Stimulated activated CD8-positive, alpha-beta memory T cell treated with anti-CD3 and anti-CD28 coated beads, Interleukin-15, amount 100 ng/mL, for 48 hours (primary cell): ENCODE measurements at places on chromosomes 6 and 20.

- DNase-seq = no peak
Measured at GRCh38 chr20:54668271-54669039, 193.1 kb downstream of the DOK5 start.

DNA sequence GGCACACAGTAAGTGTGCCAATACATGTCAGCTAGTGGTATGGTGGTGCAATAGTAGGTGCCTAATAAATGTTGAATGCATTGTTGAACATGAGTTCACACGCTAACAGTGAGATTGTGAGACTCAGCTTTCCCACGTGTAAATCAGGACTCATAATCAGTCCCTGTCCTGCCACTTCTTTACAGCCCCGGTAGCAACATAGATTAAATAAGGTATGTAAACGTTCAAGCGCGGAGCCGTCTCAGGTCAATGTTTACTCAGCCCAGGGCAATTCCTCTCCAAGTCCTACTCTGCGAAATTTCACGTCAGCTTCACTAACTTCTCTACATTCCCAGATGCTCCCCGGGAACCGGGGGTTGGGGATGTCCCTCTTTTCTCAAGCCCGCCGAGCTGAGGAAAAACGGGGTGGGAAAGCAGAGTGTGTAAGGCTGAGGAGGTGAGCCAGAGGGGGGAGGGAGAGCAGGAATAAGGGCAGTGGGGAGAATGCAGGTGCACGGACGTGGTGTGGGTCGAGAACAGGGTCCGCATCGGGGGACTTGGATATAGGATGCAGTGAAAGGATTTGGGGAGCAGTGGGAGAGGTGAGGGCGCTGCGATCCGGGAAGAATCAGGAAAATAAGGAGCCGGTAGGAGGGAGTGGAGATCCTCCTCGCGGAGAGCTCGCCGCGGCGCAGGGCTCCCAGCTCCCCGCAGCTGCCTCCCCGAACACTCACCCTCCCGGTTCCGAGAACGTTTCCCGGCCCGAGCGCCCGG, 544 bp upstream of the TP53INP2 start:
- DNase-seq = no peak

- DNase-seq = peak; percentile 7
Measured at GRCh38 chr20:35954907-35955251, 577 bp upstream of the SCAND1 start.

DNA sequence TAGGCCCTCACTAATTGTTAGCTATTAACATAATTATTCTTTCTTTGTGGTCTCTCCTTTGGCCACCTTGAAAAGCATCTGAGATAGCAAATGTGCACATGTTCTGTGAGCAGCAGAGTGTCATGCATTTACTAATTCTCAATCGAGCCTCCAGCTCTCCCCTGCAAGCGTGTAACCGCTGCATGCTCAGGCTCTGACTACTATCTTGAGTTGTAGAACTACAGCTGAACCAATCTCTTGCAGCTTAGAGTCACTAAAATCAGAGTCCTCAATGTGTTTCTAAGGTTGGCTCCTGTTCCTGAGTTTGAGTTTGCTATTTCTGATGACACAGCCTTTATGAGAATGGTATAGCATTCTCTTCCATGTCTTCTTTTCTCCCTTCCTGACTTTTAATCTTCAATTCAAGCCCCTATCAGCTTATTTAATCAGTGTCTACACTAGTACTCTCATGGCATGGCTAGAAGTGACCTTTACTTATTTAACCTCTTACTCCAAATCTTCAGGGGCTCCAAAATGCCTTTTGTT, 65.5 kb downstream of the PPP1R3G start:
- DNase-seq = no peak

DNA sequence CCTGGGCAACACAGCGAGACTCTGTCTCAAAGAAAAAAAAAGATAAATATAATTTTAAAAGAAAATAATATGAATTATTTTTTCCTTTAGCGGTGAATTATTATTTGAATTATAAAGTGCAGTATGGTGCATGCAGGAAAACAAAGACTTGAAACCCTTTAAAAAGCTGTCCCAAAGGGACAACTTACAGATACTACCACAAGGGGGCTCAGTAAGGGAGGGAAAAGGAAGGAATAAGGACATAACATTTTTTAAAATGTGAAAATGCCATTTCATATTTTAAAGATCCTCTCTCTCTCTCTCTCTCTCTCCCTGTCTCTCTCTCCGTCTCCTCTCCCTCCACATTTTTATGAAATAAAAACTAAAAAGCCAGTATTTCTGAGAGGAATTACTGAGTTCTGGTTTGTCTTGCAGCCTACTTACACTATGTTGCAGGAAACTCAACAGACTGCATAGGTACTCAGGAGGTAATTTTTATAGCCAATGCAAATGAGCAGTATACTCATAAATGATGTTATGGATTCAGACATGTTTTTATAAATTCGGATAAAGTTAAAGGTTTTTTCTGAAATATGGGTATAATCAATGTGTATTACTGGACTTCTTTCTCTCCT, 455.0 kb upstream of the GJE1 start:
- no peak for DNase-seq

DNA sequence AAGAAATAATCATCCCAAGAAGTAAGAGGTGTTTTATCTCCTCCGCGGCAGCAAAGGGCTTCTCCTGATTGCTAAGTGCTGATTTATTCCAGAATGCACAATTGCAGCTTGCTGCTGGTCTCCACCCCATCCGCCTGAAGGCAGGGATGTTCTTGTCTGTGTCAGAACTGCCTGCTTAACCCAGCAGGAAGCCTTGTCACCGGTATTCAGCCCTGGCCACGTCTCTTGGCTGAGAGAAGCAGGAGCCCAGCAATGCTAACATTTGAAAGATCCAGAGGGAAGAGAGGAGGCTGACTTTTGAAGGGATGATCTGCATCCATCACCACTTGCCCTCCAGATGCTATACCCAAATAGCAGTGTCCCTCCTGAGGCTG, 4.2 kb downstream of the SCML4 start:
- no peak for DNase-seq

- DNase-seq = no peak
Measured at GRCh38 chr20:51586005-51586440, 43.5 kb upstream of the NFATC2 start.

DNA sequence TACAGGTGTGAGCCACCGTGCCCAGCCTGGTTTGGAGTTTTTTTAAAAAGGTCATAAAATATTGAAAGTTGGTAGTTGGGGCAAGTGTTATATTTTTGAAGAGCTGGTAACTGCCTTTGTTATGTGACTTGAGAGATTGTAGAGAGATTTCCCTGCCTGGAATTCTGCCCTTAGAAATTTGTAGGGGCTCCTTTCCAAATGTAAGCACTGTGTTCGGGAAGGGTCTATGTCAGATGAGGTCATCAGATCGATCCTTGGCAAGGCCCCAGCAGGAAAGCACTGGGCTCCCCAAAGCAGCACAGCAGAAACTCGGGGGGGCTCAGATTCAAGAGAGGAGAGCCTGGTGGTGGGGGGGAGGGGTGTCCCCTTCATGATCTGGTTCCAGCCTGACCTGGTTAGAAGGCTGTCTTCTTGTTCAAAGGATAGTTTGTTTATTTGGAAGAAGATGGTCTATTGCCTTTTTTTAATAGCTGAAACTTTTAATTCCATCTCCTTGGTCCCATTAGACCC, 220.2 kb downstream of the UST start:
- no peak for DNase-seq

DNA sequence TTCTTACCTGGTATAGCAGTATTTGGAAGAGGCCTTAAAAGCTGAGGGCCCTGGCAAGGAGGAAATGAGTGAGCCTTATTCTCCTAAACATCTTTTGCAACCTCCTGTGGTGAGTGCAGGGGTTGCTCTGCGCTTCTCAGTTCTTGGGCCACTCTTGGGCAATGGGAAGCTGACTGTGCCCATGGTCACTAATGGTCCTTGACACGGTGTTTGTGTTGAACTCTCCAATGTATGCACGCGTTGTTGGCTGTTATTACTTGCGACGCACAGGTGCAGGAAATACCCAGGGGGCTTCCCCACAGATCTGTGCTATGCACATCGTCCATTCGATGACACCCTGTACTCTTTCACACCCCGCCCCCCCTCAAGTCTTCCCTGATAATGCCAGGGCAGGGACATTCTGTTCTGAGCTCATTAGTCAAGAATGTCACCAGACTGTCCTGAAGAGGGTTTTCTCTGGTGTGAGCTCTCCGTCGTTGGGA, 79.7 kb downstream of the EDN1 start:
- DNase-seq = no peak

DNA sequence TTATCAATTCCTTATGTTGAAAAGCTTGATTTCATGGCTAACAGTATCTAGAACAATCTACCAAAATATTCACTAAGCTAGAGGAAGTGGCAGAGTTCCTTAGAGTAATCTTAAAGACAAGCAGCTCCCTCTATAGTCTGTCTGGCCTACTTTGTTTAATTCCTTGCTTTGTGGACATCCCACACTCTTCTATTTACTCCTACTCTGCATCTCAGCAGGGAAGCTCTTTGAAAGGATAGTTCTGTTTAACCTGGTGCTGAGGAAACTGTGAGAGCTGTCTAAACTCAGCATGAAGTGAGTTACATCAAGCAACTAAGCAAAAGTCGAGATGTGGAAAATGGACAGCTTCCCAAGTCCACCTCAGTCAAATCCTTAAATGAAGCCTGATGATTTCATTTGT, 4.3 kb downstream of the REV3L start:
- DNase-seq = no peak

DNA sequence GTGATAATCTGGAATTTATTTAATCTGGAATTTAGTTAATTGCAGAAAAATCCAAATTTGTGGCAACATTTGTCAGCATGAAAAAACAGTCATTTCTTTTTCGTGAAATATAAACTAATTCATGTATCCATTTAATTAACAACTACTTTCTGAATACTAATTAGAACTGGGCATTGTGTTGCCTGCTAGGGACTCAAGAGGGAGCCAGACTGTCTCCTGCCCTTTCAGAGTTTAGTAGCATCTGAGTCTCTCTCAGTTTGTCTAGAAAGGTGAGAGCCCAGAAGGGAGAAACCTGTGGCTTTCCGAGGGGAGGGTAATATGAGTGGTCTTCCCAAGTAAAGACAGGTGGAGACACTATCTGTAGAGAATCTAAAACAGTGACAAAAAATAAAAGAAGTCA, 210.9 kb upstream of the HDDC2 start:
- no peak for DNase-seq

- DNase-seq = no peak
Measured at GRCh38 chr6:8321671-8322404, 113.5 kb downstream of the SLC35B3 start.

DNA sequence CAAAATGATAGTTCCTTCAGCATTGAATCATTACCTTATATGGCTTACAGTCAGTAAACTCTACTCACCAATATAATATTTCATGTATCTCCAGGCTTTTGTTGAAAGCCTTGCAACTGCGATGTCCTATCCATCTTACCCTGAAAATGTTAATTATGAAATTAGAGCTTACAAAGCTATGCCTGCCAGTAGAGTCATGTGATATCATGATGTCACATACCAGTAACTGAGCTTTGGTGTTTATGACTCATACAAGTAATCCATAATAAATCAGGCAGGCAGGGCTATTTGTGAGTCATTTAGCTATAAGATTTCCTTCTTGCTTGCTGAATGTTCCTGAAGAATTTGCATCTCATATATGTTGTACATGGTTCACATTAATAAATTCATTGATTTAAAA, 44.9 kb upstream of the FAM83B start:
- DNase-seq = no peak

DNA sequence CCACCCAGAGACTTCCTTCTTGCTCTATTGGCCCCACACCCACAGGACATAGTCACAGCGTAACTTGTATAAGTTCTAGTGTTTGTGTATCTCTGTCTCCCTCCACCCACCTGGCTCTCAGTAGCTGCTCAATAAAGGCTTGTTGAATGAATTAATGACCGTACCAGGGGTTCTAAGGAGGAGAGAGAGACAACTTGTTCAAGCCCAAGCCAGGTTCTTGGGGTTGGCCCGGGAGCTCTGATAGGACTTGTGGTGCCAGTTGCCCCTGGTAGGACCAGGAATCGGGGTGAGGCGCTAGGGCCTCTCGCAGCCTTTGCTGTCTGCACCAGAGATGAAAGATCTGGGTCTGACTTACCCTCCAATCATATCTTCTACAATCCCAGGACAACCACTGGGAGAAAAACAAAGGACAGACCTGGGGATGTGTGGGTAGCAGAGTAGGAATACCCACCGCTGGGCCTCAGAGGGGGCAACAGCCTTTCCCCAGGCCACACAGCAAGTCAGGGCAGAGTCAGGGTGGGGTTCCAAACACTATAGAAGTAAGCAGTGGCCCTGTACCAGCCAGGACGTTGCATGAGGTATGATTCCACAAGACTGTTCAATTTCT, 5.3 kb upstream of the TGM2 start:
- no peak for DNase-seq

DNA sequence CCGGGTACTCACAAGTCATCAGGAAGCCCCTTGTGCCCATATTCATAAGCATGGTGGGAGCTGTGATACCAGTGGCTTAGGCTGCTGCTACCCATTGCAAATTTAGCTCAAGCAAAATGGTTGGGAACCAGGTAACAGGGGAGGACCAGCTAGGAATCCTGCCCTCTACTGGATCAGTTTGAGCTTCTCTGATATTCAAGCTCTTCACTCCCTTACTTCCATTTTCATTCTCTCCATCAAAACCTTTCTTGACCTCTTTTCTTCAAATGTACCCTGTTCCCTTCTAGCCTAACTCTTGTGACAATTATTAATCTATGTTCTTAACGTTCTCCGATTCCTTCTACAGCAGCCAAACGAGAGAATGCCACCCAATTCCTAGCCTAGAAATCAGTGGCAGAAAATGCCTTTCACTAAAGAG, 9.7 kb downstream of the NOL7 start:
- DNase-seq = no peak

- DNase-seq = no peak
Measured at GRCh38 chr6:39260456-39260855, 31.2 kb upstream of the KCNK5 start.

GRCh38 chr20:38810926-38811630, 5.6 kb downstream of the PPP1R16B start:
- no peak for DNase-seq

DNA sequence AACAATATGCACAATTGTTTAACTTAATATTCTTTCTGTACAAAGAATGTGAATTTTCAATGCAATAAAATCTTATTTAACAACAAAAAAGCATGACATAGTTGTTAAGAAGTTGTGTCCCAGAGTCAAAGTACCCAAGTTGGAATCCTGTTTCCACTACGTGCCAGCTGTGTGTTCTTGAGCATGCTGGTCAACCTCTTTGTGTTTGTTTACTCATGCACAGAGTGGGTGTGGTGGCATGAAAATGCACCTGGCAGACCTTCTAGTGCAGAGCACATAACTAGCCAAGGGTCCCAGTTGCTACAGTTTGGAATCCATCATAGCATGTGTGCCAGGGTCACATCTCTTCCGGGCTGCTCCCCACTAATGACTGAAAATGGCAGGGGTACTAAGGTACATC, 24.7 kb upstream of the MOCS1 start:
- DNase-seq = no peak
